Hematopoietic multipotent progenitor cell (in vitro differentiated cells): ENCODE measurements at places on chromosomes 12 and 14.

DNA sequence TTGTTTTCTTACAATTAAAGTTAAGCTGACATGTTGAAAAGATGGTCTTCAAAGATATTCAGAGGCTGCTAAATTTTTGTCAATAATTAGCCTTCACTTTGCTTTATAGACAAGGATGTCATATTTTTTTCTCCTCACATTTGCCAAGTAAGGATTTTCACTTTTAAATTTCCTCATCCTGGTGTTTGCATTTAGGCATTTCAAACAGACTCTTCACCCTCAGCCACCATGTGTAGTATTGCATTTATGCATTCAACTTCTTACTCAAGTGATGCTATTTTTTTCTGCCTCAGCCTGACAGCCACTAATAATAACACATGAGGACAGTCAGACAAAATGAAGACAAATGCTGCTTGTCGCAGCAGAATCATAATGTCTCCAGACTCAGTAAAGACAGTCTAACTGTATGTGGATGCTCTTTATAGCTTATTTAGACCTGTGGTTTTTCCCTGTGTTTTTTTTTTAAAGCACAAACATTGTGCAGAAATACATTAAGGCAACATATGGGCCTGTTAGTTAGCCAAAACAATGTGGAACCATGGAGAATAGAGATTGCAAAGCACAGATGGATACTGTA, 481.5 kb downstream of the NPAS3 start:
- DNase-seq = no peak

DNA sequence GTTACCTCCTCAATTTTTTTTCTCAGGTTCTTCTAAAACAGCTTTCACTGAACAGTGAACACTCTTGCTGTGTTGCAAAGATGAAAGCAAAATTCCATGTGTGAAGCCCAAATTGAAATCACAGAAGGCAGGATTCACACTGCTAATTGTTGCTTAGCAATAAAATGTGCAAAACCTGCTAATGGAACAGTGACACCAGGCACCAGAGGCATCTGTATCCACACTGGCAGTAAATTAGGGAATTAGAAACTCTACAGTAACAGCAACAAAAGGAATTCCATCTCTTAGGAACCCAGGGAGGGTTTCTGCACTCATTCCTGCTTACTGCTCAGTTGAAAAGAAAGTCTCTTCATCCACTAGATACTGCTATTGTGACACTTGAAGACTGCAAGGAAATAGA, 202.3 kb downstream of the GXYLT1 start:
- no peak for DNase-seq

DNA sequence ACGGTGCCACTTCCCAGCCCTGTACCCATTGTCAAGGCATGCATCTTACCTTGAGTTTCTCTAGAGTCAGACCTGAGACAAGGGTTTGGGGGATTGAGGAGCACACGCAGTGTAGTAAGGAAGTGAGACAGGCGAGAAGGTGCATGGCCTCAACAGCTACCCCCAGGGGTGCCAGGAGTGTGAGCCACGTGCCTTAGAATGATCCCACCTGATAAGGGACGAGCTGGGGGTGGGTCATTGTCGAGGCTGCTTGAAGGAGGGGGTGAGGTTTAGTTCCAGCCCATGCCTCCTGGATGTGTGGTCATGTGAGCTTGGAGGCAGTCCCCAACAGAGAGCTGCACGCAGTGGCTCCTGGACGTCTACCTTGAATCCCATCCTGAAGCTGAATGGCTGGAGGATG, 320.5 kb downstream of the VRK1 start:
- no peak for DNase-seq

DNA sequence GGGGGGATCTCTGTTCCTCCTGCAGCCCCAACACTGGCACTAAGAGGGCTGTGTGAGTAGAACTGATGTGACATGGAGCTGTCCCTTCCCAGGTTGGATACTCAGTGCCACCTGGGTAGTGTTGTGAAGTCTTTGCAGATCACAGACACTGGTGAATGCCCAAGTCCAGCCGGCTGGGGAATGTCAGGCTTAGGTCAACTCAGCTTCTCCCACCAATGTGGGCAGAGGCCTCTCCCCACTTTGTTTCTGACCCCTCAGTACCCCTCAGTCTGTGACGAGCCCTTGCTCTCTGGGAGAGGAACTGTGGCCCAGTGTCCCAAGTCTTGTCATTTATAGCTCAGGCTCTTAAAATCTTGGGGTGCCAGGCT, 11.3 kb downstream of the SLC25A29 start:
- DNase-seq = no peak

DNA sequence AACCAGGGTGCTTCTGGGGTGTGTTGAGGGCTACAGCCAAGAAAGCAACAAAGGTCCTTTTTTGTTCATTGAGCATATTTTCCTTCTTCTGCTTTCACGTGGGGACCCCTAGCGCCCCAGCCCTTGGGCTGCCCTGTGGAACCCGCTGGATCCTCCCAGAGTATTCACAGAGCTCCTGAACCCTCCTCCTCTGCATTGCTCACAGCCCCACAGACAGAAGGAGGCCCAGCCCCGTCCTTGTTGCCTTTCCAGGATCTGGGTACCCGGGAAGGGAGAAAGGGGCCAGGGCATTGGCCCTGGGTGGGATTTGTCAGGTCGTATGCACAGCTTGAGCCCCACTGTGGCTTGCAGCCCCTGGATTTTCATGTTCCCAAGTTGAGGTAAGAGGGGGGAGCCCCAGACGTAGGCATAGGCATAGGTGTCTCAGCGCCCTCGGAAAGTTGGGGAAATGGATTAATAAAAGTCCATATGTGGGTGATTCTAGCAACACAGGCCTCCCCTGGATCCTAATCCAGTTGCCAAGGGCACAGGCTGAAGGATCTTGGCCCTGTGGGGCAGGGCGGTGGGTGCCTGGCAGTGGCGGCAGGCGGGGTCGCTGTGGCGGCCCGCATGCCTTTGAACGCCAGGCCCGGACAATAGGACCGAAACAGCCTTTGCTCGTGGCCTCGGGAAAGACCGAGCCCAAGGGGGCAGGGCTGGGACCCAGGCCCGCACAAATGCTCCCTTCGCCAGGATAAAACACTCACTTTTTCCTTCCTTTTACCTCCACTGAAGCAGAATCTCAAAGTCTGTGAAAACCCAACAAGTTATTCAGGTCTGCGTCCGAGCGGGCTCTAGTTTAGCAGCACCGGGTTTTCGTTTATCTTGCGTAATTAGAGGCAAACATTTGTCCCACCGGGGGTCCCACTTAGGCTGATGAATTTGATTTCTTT, 3.0 kb upstream of the HOXC10 start:
- no peak for DNase-seq

DNA sequence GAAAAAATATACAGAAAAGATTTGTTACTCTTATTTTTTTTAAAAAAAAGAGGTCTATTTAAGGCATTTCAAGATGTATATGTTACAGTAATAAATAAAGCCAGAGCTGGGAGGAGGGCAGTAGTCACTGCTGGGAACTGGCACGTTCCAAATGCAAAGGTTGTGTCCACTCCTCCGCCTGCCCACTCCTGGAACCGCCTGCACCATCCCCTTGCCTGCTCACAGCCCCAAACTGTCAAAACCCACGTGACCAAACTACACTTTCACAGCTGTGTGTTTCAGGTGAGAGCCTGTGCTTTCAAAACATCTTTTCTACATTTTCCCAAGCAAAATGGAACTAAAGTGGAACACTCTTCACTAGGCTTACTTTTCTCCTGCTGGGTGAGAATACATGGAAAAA, 160.4 kb downstream of the TTC7B start:
- DNase-seq = no peak

- no peak for DNase-seq
These were observed 2.7 kb upstream of the NXPH4 start for GRCh38 chr12:57213763-57214397.

- DNase-seq = no peak
These were observed 111.5 kb downstream of the PAX9 start for GRCh38 chr14:36773136-36773540.

GRCh38 chr12:121713257-121713777, 765 bp downstream of the TMEM120B start:
- no peak for DNase-seq

GRCh38 chr14:54116972-54117371, 160.3 kb upstream of the BMP4 start:
- no peak for DNase-seq

DNA sequence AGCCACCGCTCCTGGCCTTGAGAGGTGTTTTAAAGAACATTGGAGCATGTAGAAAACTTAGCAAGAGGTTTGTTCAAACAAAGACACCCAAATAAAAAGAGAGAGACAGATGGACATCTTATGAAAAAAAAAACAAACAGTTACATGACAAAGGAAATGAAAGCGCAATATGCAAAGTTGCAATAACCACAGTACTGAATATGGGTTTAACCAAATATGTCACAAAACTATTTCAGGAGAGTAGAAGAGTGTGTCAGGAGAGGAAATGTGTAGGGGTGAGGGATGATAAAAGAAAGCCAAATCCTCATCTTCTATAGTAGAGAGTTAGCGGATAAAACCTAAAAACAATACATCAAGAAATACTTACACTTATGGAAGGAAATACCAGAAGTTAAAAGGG, 98.4 kb downstream of the GTF2A1 start:
- no peak for DNase-seq

GRCh38 chr14:42535397-42535796, 928.7 kb downstream of the LRFN5 start:
- no peak for DNase-seq

- DNase-seq = no peak
These were observed 95.2 kb downstream of the GCH1 start for GRCh38 chr14:54807428-54807827.

DNA sequence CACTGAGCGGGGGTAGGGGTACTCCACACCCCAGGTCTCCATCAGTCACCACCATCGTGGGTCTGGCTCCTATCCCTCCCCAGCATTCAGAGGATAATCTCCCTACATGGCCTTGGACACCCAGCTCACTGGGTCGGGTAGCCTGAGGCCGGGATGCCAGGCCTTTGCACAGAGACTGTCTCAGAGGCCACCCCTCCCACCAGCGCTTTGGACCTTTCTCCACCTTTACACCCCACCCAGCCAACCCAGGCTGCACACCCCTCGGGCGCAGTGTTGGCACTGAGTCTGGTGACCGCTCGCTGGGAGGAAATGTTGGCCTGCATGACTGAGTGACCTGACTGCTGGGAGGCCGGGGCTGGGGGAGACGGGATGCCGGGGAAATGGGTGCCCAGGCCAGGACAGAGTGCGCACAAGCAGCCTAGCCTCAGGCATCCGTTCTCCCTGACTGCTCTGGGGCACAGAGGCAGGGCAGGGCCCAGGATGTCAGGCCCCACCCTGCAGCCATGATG, 10.6 kb upstream of the LBHD2 start:
- no peak for DNase-seq
